Sciatic nerve (tissue), 2 donors: ENCODE measurements at places on chromosomes 12 and 14.

DNA sequence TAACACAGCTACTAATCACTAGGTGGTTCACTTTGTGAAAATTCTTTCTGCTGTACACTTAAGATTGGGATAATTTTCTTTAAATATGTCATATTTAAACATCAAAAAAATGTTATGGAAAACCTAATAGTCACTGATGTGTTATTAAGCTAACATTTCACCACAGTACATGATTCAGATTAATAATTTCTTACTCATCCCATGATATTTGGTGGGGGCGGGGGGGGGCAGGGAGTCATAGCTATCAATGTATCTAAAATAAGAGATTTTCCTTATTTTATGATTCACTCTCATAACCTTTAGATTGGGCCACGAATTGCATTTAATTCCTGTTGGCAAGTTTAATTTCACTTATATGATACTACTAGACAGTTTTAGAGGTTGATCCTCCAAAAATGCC, 88.8 kb downstream of the KCNH5 start:
- no peak for DNase-seq

DNA sequence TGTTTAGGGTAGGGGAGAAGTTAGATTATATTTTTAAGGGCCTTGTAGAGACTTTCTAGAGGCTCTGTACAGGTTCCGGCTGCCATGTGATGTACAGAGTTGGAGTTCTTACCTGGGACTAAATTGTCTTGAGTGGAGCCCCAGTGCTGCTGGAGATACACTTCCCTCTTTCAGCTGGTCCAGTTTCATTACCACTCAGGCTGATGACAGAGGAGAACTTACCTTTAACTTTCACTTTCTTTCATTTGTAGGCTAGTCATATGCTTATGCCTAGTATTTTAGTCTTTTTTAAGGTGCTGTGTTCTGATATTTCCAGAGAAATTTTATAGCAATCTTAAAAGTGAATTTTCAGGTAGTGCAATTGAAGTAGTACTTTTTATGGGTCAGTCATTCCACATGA, 117.3 kb downstream of the ERC1 start:
- DNase-seq = no peak

GRCh38 chr14:22656945-22657731, 13.0 kb upstream of the OR6J1 start:
- no peak for DNase-seq

DNA sequence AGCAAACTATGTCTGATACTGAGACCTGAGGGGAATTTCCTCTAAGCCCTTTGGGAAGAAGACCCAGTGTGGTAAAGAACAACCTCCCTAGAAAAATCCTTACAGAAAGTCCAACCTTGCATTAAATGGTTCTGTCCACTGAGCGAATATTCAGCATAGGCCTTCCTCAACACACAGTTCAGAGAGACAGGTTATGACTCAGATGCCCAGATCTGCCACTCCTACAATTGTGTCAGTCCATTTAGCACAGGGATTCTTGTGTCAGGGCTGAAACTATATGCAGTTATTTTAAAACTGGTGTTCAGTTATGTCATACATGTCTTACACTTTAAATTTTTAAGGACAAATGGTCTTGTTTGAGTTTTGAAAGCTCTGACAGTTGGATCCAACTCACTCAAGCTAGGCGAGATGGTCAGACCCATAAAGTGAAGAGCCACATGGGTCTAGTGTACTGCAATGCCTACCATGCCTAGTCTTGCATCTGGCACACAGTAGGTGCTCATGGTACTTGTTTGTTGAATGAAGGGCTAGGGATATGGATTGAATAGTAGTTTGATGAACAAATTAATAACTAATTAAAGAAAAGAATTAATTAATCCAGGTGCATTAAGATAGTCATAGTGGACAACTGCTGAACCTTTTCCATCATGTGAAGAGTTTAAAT, 207.5 kb upstream of the PWP1 start:
- no peak for DNase-seq

DNA sequence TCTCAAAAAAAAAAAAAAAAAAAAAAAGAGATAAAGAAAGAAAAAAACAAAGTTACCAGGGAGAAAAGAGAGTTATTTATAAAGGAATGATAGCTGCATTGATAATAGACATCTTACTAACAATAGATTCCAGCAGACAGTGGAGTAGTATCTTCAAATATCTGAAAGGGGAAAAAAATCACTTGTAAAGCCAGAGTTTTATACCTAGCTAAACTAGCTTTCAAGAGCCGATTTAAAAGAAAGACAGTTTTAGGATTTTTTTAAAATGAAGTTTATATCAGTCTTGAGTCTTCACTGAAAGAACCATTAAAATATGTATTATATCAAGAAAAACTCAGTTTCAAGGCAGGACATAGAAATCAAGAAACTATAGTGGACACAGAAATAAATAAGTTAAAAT, 262.4 kb downstream of the ZFP36L1 start:
- DNase-seq = no peak

- DNase-seq = no peak
Observed at GRCh38 chr12:111361717-111362576, 6.9 kb downstream of the PHETA1 start.

GRCh38 chr12:76028571-76029277, 2.9 kb downstream of the PHLDA1 start:
- DNase-seq = no peak

DNA sequence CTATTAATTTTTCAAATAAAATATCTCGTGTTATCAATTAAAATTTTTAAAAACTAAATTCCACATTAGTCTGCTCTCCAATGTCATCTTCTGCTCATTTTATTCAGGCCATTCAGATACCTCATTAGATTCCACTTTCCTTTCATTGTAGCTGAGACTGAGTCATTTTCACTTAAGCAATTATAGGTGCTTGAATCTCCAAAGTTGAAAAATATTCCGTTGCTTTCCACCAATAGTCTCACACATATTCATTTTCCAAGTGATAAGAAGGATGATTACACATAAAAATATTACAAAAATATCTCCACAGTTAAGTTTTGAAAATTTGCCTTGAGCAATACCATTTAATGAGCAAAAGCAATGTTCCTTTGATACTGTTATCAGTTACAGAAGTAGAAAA, 36.5 kb upstream of the YBX3 start:
- DNase-seq = no peak

GRCh38 chr12:12613344-12613743, 1.7 kb downstream of the CREBL2 start:
- no peak for DNase-seq

GRCh38 chr14:64293976-64294671, at the start of gene ESR2:
Gene ESR2 (minus strand): TSS chr14:64294371. CDS start chr14:64282985, 11,386 bp downstream.
- DNase-seq = no peak

DNA sequence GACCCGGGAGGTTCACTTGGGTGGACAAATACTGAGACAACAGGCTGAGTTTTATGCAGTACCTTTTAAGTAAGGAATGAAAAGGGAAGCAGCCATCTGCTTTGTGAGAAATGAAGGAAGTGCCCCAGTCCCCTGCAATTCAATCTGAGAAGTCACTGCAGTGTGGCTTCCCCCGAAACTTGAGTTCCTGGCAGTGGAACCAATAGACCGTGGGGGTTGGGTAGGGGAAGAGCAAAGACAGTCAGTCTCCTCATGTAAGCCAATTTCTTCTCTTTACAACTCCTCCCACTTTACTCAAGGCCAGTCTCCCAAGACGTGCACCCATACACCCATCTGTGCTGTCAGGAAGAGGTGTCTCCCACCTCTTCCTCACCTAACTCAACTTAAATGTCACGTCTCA, 206.5 kb downstream of the BCAT1 start:
- DNase-seq = no peak

DNA sequence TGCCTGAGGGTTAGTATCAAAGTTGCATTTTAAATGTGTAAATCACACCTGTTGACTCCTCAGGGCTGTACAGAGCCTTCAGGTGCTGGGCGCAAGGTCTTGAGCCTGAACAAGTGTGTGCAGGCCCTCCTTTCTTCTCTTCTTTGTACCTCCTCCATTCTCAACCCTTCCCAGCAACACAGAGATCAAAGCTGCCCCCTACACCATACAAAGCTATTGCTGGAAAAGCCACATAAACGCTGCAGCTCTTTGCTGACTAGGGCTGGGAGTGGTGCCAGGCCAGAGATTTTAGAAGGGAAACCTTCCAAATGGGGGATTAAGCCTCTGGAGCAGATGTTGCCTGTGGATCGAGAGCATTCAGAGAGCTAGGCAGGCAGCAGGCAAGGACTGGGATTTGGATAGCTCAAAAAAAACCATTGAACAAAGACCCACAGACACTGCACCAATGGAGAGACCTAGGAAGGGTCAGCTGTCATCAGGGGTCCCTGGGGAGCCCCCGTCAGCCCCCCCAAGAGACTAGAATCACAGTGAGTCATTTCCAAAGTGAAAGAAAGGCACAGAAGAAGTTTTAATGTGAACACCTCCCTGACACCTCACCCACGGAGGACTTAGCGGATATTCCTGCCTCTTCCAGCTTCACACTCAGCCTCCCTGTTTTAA, 18.2 kb upstream of the SUSD6 start:
- peak; percentile 78 for DNase-seq

DNA sequence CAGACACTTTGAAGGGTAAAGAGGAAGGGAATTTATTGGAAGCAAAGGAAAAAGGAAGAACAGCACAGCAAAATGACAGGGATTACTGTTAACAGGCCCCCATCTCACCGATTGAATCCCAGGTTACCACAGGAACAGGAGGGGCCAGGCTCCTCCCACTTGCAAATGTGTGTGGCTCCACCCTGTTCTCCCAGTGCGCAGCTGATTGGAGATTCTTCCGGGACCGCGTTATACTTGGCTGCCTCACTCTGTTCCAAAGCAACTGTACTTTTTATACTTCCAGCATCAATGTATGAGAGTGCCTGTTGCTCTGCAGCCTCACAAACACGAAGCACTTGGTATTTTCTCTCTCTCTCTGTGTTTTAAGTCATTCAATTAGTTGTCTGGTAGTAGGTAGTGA, 273.6 kb upstream of the MDGA2 start:
- DNase-seq = no peak

GRCh38 chr12:96170328-96170727, 23.8 kb upstream of the ELK3 start:
- DNase-seq = no peak

DNA sequence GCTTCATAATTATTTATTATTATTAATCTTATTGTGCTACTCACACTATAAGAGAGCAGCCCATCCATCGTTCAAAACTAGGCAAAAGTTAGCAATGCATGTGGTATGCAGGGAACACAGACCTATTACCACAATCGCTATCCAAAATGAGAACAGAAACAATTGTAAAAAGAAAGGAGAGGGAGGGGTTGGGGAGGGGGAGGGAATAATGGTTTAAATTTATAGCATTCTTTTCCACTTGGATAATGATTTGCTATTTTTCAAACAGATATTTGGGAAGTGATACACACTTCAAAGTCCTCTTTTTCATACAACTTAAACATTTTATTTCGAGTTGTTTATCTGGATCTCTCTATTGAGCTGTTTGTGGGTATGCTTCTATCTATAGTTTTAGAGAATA, 248.6 kb upstream of the SOX5 start:
- DNase-seq = no peak

DNA sequence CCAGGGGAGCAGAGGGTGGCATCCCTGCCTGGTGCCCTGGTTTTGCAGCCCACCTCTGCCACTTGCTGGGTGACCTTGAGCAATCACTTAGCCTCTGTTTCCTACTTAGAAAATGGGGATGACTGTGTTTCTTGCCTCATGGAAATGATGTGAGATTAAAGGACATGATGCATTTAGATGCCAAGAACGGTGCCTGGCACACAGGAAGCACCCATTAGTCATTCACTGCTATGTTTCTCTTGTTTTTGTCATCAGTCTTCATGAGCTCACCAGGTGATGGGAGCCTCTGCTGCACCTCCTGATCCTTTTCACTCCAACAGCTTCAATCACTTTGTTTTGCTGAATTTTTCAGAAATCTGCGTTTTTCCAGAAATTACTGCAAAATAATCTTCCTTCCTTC, 23.6 kb upstream of the ATF1 start:
- DNase-seq = no peak

DNA sequence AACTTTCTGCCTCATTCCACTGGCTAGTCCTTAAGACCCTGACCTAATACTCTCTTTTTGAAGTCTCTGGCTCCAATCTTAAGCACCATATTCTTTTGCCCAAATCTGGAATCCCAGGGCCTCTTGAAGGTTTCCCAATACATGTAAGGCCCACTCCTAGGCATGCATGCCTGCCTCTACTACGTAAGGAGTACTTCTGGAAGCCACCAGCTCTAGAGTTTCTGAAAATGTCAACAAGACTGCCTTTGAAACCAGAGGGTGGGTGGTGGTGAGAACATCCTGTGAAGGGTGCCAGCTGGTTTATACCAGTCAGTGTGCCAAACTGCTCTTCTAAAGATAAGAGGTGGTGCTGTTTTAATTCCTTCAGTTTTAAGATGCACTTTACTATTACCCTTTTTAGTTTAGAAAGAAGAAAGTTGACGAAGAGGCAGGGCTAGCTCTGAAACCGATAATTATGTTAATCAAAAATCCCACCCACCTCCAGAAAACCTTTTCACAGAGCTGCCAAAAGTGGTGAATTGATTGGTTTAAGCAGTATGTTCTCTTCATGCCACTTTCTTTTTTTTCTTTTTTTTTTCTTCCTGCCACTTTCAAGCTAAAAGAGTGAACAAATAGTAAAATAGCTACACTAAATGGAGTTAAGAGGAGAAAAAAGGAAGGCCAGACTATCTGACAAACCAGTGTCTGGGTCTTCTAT, 8.7 kb upstream of the WDR89 start:
- DNase-seq = no peak

DNA sequence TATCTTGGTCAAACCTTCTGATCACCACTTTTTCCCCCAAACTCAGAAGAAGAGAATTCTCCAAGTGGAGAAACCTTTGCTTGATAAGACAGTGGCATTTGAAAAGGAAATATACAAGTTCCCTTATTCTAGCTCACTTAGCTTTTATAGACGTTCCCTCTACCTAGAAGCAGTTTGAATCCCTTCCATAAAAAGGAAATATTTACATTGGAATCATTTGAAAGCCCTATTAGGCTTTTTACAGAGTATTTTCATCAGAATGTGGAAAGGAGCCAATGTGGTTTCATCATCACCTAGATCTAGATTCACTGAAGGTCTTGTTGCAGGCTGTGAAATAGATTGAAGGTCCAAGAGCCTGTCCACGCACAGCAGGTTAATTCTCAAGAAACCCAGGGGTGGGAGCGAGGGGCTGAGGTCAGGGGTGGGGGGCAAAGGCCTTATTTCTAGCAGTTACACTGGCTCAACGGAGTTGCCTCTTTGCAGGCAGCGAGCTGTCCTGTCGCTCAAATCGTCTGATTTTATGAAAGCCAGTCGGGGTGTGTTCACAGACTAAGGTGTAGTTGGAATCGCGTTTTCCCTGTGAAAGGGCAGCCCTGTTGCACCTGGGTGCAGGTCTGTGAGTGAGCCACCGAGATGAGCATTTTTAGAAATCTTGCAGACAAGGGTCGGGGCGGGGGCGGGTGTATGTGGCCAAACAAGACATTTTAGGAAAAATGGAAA, 45.6 kb downstream of the AACS start:
- no peak for DNase-seq
